ENCODE measurements at places on chromosomes 7 and 10.
A peak's percentile ranks its signal among the peaks of the same experiment; 100 is the strongest.

- peak; percentile 67 for DNase-seq
Measured at GRCh38 chr10:92240289-92241157, 50.4 kb downstream of the CPEB3 start.

DNA sequence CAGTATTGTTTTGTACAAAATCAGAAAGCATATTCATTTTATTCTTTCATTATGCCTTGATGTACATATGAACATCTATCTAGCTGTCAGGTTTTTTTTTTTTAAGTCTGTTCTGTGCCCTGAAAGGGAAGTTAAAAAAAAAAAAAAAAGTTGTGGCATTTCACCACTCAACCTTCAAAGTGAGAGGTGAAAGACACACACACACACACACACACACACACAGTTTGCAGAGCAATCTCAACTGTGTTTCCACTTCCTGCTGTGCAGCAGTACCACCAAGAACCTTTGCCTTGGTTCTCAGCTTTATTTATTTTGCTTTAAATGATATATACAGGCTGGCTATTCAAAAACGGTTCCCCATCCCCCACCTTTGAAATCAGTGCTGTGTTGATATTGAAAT is 955.6 kb downstream of the GATA3 start:
- peak; percentile 73 for DNase-seq

DNA sequence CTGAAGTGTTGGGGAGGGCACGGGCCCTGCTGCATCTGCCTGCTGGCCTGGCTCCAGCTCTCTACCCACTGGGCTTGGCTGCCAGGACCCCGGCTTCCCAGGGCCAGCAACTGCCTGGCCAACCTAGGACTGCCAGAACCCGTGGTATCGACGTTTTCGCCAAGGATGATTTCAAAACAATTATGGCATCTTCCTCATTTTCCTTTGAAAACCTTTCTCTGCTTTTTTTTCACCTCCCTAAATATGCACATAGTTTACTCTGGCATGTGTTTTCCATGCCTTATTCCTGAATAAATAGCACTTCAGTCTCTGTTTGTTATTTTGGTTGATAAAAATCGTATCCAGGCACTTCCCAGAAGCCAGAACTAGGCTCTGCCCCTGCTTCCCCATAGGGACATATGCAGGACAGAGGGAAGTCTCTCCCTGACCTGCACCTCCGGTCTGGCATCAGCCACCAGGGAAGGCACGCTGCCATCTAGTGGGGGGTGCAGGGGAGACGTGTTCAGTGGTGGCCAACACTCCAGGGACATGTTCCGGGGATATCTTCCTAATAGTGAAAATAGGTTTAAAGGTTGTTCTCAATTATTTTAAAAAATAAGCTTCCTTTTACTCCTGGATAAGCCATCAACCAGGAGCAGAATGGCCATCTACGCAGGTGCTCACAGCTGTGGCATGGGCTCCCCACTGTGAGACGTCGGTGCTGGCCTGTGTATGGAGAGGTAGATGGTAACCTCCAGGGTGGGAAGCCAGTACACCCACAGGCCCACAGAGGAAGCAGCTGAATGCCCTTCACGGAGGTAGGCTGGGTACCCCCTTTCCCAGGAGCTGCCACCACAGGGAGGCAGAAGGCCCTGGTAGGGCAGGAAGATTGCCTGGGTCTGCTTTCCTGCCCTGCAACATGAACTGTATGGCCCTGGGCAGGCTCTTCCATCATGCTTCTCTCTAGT is 30.7 kb upstream of the ANTXRL start:
- DNase-seq, result peak; percentile 52

GRCh38 chr7:147053746-147054145 is 937.1 kb downstream of the CNTNAP2 start:
- peak; percentile 7 for DNase-seq

DNA sequence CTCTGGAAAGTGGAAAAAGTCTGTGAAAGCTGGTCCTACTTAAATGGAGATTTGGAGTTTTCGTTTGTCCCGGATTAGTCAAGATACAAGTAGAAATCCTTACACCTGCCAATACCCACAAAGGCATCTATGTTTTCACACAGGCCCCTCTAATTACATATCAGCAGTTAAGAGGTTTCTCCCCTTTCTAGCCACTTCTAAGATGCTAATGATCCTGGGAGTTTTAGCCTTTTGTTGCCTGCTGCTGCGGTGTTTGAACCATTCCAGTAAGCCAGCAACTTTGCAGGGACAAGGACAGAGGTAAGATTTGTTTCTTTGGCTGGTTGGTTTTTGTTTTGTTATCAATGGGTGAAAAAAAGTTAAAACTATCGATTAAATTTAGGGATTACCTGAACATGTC is 5.8 kb upstream of the C1QL3 start:
- no peak for DNase-seq
